HuH-7 (cell line): ENCODE measurements at places on chromosomes 5 and 9.

DNA sequence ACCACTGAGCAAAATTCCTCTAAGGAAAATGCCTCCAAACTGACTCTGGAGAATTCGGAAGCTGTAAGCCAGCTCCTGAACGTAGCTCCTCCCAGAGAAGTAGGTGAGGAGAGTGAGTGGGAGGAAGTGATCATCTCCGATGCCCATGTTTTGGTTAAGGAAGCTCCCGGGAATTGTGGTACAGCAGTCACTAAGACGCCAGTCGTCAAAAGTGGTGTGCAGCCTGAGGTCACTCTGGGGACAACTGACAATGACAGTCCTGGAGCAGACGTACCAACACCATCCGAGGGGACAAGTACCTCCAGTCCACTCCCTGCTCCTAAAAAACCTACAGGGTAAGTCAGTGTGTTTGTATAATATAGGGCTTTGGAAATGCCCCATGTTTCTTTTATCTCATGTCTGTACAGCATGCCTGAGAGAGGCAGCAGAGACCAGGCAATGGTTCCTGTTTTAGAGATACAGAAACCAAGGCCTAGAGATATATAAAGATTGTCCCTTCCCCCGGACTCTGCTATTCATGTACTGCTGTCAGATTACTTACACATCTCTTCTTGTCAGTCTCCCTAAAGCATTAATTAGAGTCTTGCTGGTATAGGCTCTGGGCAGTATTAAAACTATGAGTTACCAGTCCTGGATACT lies 23.9 kb downstream of the HMGXB3 start:
- DNase-seq, result no peak

- peak; percentile 40 for DNase-seq
These were observed 637 bp downstream of the CBY3 start for GRCh38 chr5:179680014-179680779.

DNA sequence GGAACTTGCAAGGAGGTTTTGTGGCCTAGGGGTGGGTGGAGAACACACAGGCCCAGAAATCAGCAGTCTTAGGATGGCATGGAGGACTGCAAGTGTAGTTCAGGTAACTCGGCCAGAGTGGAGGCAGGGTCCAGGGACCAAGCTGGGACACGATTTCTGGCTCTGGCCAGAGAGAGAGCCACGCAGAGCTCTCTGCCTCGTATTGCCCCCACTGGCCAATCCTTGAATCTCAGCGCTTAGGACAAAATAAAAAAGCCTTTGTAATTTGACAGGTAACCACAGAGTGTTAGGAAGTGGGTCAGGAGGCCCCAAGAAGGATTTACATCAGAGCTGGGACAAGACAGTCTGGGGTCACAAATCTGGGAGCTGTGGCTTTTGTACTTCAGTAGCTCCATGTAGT lies 11.7 kb downstream of the MAP3K1 start:
- peak; percentile 11 for DNase-seq

GRCh38 chr5:33841891-33842290 lies 49.9 kb downstream of the ADAMTS12 start:
- no peak for DNase-seq

DNA sequence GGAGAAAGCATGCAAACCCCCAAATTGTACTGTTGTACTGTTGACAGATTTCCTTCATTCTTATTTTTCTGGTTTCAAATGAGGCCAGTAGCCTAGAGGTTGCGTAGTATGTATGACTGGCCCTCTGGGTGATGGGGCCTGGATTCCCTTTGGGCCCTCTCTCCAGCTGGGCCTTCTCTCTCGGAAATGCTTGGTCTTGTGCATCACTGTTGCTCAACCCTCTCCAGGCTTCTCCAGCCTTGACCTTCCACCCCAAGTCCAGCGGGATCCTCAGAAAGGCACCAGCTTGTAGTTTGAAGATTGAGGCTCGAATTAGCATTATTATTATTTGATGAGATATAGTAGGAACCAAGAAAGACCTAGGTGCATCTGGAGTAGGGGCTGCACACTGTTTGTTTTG lies 87.0 kb downstream of the ANGPTL2 start:
- no peak for DNase-seq

DNA sequence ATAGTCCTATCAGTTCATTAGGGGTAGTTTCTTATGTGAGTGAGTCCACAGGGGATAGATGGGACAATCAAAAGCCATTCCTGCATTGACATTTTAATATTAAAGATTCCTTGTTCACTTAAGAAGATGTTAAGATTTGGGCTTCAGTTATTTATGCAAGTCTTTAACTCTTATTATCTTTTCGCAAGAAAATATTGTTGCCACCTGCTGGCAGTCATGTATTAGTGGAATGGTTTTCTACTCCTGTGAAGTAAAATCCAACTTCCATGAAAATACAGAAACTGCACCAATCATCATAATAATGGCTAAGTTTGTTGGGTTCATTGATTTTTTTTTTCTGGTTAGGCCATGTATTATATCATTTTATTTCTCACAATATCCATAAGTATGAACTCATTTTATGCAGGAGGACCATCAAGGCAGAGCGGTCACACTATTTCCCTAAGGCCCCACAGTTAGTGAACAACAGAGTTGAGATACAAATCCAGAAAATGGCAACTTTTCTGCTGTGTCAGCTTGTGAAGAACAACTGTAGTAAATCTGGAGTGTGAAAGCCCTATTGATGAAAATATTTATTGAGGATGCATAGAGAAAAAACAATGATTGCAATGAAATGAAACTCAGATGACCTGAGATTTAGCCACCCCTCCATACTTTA lies 88.5 kb upstream of the TXNDC8 start:
- peak; percentile 10 for DNase-seq

DNA sequence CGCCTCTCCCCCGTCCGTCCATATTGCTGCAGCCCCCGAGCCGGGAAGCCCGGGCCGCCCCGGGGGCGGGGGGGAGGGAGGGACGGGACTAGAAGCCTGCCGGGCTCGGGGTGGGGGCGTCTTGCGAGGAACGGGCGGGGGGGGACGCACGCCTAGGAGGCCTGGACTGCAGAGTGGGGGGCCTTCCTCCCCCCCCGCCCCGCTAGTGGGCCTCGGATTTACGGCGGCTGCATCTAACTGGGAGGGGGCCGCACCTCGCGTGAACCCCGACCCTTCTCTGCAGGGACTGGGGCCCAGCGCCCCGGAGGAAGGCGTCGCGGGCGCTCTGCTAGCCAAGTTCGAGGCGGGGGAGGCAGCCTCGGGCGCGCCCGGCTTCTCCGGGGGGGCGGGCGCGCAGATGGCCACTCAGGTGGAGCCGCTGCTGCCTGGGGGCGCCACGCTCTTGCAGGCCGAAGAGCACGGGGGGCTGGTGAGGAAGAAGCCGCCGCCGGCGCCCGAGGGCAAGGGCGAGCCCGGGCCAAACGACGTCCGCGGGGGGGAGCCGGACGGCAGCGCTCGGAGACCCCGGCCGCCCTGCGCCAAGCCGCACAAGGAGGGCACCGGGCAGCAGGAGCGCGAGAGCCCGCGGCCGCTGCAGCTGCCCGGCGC lies at the start of gene LARP1:
Gene LARP1, plus strand, starts transcription at position 17 of the 648 bp plus-strand sequence. Its CDS starts 381 bp downstream, at position 398.
- DNase-seq, result peak; percentile 45

DNA sequence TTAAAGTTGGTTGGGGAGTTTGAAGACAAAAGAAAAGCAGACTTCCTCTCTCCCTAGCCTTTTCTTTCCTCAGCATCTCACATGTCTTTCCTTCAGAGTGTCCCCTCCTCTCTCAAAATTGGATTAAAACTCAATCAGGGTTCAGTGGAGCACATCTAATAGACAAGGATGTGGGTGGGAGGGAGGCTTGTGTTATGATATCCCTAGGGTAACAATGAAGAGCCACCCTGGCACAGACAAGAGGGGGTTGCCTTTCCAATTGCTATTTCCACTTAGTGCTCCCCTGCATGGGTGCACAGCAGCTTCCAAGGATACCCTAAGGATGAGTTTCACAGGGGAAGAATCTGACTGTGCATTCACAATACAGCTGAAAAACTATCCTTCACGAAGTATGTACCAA lies 585.2 kb upstream of the C9orf72 start:
- DNase-seq, result no peak

- no peak for DNase-seq
These were observed 247.2 kb downstream of the CEMIP2 start for GRCh38 chr9:71521132-71521531.

DNA sequence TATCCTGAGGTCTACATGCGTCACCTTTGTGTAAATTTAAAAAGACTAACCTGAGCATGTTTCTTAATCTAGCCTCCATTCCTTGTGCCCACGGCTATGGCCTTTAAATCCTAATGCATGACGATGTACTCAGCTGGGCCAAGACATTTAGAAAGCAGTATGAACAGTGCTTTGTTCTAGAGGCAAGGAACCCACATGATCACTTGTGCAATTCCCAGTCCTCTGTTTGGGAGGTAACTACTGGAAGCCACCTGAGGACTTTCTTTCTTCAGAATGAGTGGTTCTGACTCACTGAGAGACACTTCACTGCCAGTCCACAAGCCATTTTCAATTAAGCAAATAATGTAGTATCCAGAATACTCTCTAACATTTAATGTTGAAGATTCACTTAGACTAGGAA lies 181.3 kb downstream of the RAB3C start:
- no peak for DNase-seq

- DNase-seq, result no peak
These were observed 132.0 kb upstream of the TRIM32 start for GRCh38 chr9:116555119-116555518.

- DNase-seq, result no peak
These were observed 231.3 kb downstream of the ATPSCKMT start for GRCh38 chr5:10018201-10019069.

GRCh38 chr5:13821366-13821765 lies 123.1 kb downstream of the DNAH5 start:
- no peak for DNase-seq

DNA sequence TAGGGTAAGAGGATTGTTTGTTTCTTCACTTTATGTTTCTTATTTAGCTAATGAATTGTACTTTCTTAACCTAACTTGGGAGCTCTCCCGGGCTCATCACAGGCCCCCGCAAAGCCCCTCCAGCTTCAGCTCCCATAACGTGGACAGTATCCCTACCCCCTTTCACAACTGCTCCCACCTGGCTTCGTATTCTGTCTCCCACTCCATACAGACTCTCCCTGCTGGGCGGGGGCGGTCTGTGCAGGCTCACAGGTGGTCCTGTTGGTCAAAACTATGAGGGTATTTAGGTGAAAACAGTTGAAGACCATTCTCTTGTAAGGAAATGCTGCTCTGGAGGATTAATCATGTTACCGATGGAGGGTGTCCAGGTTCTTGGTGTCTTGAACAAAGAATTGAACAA lies 805.3 kb downstream of the SEMA5A start:
- no peak for DNase-seq

- DNase-seq, result no peak
These were observed 19.8 kb upstream of the RAD23B start for GRCh38 chr9:107263289-107263688.

DNA sequence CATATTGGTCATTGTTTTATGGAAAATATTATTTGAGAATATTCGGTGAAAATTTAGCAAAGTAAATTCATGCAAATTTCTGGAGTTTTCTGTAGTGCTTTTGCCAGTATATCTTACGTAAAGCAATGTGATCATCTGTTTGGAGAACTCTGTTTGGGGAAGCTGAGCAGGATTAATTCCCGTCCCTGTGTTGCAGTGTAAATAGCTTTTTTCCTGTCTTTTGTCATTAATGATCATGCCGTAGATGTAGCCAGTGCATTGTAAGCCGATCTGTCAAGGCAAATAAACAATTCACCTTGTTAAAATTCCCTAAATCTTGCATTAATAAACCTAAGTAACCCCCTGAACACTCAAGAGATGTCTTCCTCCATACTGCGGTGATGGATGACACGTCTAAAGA lies 39.2 kb downstream of the PPIC start:
- DNase-seq, result no peak

DNA sequence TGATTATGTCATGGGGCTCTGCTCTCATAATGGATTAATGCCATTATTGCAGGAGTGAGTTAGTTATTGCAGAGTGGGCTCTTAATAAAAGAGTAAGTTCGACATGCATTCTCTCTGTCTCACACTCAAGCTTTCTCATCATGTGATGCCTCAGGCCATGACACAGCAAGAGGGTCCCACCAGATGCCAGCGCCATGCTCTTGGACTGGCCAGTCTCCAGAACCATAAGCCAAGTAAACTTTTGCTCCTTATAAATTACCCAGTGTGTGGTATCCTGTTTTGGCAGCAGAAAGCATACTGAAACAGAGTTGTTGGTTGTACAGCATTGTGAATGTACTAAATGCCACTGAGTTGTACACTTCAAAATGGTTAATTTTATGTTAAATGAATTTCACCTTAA lies 138.1 kb downstream of the MYO10 start:
- DNase-seq, result no peak

- DNase-seq, result no peak
These were observed 33.2 kb downstream of the YTHDC2 start for GRCh38 chr5:113546703-113547183.

DNA sequence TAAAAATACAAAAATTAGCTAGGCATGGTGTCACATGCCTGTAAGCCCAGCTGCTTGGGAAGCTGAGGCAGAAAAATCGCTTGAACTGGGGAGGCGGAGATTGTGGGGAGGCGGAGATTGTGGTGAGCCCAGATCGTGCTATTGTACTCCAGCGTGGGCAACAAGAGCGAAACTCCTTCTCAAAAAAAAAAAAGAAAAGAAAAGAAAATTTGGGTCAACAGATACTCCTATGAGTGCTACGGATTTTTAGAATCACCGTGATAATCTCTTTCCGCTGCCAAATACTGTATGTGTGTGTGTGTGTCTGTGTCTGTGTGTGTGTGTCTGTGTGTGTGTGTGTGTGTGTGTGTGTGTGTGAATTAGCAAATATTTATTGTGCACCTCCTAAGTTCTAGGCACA lies 64.4 kb downstream of the ARRDC3 start:
- no peak for DNase-seq

DNA sequence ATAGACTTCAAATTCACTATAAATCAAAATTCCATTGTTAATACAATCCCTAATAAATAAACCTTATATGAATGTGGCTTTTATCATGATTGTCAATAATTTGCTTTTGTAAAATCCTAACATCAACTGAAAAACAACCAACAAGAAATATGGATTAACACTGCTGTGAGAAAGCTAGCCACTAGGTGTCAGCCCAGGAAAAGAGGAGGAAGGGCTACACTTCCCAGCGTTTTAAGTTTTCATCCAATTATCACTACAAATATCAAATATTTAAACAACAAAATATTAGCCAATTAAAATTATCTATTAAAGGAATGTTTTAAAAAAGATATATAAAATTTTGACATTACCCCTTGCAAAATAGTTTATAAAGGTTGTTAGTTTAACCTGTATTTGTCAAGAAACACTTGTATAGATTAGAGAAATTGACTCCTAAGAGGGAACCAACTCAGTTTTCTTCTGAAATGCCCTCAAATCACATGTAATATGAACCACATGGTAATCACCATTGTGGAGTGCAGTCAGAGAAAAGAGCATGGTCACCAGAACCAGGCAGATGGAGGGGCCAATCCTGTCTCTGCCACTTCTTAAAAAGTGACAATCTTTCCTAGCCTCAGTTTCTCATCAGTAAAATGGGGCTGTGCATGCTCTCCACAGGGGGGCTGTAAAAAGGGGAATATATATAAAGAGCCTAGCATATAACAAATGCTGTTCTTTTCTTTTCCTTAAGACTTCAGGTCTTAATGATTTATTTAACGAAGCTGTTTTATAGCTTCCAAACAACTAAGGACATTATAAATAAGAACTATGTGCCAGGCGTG lies 188.2 kb downstream of the CRB2 start:
- DNase-seq, result peak; percentile 40
